Stimulated activated CD8-positive, alpha-beta memory T cell treated with anti-CD3 and anti-CD28 coated beads, Interleukin-15, amount 100 ng/mL, for 24 hours (primary cell): ENCODE measurements at places on chromosomes 5 and 9.

- DNase-seq, result no peak
Measured at GRCh38 chr9:18905028-18905882, 127.8 kb downstream of the SAXO1 start.

DNA sequence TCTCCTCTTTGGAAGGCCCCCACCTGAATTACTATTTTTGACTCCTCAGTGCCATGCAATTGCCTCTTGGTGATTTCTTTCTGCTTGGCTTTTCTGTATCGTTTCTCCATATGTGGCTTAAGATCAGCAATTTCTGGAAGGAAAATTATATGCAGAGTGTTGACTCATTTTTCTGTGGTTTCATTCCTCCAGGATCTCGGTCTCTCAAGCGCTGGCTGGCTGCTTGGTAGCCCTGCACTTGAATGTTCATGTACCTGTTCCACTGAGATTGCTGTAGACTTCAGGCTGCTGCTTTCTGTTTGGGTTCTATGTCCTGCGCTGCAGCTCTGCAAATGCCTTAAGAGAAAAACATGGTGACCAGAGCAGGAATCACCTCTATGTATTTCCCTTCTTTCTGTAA, 77.6 kb downstream of the INIP start:
- no peak for DNase-seq

- DNase-seq, result no peak
Measured at GRCh38 chr5:149423794-149424268, 44.7 kb upstream of the IL17B start.

DNA sequence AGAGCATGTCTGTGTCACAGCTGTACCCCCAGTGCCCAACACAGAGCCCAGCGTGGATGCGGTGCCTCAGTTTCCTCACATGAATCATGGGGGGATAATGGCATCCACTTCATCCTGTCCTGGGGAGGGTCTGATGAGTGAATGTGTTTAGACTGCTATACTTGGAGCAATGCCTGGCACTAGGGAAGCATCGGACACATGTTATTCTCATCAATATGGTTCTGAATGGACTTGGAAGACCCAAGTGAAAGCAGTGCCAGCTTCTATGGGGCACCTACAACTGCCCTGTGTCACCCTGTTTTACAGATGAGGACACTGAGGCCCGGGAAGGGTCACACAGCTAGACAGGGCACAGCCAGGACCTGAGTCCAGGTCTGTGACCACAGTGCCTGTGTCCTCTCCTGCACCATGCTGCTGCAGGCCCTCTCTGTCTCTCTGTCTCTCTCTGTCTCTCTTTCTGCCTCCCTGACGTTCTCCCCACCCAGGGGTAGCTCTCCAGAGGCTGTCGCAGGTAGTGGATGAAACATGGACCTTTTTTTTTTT, 42.3 kb upstream of the NEK6 start:
- DNase-seq, result no peak

DNA sequence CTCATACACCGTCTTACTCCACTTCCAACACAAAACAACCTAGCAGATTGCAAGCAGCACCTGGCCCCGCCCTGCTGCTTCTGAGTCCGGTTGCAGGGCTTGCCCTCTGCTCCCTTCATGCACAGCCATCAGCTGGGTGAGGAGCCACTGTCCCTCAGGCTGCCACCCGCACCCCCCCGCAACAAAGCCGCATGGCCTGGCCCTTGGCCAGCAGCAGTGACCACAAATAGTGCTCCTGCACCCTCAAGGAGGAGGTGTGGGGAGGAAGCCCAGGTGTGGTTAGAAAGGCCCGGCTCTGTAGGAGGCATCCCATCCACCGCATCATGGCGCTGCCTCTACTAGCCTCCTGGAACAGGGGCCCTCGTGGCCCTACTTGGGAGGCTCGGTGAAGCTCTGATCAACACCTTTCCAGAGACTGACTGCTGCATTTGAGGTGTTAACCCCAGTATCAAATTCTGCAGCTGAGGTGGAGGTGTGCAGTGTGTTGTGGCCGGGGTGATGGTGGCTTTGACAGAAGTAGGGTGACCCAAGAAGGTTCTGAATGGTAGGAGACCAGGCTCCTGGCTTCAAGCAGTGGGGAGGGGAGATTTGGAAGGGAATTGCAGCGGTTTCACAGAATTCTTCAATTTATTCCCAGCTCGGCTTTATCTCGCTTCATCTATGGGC, 52.7 kb downstream of the WNK2 start:
- DNase-seq, result no peak

GRCh38 chr9:126248680-126249079, 77.9 kb upstream of the MVB12B start:
- DNase-seq, result no peak
